ENCODE measurements at places on chromosomes 6 and 20. TPM values are rescaled to one million over a fixed set of nuclear protein-coding genes. Genes with fewer than 3 reads are reported as not detected.

Gene QKI
- 150 TPM for total RNA-seq

Gene EFCAB8
- 0.07 TPM for total RNA-seq

Gene SLC26A8
- not detected for total RNA-seq

Gene SLC35D3
- 0.41 TPM for total RNA-seq

Gene SPEF1
- 0.55 TPM for total RNA-seq

Gene MOXD1
- 3.7 TPM for total RNA-seq

Gene TNF
- total RNA-seq: not detected

Gene DZANK1
- 6.5 TPM for total RNA-seq
